ENCODE measurements at places on chromosomes 5 and 9.

DNA sequence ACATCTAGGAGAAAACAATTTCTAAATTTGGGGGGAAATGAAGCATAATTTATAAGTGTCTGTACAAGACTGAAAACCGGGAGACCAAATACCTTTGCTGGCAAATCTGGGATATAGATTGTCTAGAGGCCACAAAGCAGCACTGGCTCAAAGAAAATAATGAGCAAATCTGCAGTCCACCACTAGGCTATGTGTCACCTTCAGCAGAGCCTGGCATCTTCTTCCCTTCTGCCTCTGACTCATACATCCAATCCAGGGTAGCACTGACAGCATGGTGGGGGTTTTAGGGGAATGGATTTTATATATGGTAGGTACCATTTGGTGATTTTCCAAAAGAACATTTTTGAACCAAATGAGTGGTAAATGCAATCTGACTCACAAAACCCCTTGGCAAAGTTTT lies 12.8 kb downstream of the FAM81B start:
- DNase-seq: no peak

GRCh38 chr5:143086908-143087637 lies 316.4 kb downstream of the NR3C1 start:
- no peak for DNase-seq

GRCh38 chr5:90747693-90748092 lies 189.1 kb downstream of the ADGRV1 start:
- no peak for DNase-seq

GRCh38 chr5:132466433-132467286 lies 23.9 kb downstream of the IRF1 start:
- DNase-seq: peak; percentile 82

DNA sequence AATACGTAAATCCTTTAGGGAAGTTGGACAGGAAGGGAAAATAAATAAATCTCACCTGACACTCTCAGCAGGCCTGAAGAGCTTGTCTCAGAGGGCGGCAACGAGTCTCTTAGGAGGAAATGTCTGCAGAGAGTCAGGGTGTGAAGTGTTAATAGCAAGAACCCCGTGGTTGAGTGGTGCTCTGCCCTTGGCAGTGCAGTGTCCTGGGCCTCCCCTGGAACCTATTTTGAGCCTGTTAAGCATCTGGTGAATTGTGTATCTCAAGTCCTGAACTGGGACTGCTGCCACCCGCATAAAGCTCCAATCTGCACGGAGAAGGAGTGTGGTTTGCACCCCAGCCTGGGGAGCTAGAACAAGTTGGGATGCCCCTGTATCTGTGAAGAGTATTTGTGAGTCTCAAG lies 211.8 kb downstream of the GOLPH3 start:
- no peak for DNase-seq

GRCh38 chr9:94061864-94062263 lies 22.4 kb upstream of the PTPDC1 start:
- no peak for DNase-seq

DNA sequence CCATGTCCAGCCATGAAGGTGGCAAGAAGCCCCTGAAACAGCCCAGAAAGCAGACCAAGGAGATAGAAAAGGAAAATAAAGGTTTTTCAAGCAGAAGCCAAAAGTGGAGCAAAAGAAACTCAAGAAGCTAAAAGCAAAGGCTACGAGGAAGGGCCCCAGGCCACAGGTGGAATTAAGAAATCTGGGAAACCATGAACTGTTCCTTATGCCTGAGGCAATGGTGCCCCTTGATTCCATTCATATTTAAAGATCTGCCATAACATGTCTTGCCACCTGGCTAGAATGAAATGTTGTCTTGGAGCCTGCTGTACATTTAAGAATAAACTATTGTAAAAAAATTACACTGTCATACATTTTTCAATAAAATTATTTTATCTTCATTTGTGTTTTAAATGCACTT lies 59.5 kb upstream of the TARS1 start:
- DNase-seq: no peak

DNA sequence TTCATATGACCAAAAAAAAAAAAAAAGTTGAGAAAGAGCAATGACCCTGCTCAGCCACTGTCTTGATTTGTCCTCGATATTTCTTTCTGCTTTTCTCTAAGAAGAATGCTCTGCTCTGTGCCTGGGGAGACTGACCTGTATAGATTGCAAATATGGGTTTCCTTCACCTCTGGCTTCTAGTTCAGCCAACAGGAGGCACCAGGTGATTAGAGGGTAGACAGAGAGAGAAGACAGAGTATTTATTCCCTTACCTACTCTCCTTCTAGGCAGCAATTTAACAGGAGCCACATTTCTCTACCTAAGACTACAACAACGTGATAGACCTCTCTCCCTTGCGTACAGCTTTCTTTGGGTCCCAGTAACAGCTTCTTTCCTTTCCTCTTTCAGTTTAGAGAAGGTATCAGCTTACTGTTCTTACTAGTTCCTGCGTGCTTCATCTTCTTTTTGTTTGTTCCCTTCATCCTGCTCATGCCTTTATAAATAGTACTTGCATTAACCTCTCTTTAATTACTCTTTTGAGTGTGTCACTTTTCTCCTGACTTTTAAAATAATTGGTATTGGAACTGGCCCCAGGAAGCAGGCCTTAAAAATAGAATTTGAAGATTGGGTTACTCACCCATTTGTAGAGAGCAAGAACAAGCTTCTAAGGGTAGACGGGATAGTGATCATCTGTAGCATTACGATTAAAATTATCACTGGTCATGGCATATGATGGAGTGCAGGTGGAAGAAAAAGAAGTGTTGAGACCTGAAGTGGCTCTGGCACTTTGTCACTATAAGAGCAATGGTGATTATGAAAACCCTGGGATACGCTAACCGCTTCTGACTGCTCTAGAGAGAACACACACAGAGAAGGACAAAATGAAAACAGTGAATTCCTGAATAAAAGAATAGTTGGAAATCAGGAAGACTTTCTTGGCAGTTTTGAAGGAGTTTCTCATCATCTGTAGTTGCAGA lies 161.2 kb upstream of the FSTL4 start:
- DNase-seq: no peak

GRCh38 chr9:6557883-6558616 lies 87.5 kb downstream of the GLDC start:
- DNase-seq: no peak

- DNase-seq: no peak
Measured at GRCh38 chr9:15743512-15743911, 190.7 kb downstream of the CCDC171 start.

DNA sequence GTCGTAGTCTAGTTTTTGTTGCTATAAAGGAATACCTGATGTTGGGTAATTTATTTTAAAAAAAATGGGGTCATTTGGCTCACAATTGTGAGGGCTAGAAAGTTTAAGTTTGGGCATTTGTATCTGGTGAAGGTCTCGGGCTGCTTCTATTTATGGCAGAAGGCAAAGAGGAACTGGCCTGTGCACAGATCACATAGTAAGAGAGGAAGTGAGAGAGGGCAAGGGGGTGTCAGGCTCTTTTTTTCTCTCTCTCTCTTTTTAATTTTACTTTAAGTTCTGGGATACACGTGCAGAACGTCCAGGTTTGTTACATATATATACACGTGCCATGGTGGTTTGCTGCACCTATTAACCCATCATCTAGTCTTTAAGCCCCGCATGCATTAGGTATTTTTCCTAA lies 453.3 kb downstream of the DIRAS2 start:
- DNase-seq: no peak

DNA sequence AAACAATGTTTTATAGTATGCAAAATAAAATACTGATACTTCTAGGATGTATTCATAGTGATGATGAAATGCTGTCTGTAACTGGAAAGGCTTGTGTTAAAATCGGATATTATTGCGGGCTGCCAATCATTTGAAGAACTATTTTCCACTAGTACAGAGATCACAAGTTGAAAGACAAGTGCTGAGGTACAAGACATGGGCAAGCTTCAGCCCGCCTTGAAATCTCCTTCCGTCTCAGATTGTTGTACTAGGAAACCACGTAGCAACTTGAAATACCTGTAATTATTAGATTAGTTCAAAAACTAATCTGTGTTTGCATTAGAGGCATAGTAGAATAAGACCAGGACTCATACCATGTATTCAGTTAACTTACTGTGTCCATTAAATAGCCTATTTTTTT lies 218.2 kb downstream of the ARHGEF28 start:
- no peak for DNase-seq

- no peak for DNase-seq
Measured at GRCh38 chr9:9142001-9142400, 1342.4 kb upstream of the DMAC1 start.

GRCh38 chr9:129773262-129774048 lies 20.6 kb upstream of the PTGES start:
- DNase-seq: no peak

GRCh38 chr5:179345433-179346321 lies at the start of gene ADAMTS2:
TSS of gene ADAMTS2 (minus strand) at chr5:179345461. CDS start at chr5:179345328, 133 bp downstream.
- no peak for DNase-seq

DNA sequence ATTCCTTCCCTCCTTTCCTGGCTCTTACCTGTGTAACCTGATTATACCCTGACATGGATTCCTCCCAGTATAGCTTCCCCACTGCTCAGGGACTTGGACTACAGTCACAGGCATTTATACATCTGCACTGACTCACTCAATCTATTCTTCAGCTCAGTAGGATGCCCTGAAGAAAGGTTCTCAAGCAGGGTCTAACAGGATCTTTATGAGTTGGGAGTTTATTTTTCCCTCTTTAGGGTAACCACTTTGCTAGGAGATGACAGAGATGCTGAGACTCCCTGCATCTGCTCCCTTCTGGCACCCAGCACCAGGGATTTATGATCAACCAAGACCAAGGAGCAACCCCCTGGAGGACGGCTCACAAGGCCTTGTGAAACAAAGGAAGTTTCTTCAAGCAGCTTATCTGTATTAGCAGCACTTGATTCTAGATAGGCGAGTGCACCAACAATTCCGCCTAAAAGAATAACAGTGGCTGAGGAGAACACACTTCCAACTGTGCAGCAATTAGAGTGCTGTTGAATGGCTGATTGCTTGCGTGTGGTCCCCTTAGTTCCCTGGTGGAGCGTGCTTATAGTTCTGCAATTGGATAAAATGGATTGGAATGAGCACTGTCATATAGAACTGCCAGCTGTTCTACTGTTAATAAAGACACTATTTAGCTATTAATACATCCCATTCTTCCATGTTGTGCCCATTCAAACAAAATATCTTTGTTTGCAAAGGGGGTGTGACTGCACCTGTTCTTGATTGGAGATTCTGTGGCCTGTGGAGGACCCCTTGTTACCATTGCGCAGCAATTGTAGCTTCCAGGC lies 482.6 kb downstream of the ZNF608 start:
- no peak for DNase-seq

DNA sequence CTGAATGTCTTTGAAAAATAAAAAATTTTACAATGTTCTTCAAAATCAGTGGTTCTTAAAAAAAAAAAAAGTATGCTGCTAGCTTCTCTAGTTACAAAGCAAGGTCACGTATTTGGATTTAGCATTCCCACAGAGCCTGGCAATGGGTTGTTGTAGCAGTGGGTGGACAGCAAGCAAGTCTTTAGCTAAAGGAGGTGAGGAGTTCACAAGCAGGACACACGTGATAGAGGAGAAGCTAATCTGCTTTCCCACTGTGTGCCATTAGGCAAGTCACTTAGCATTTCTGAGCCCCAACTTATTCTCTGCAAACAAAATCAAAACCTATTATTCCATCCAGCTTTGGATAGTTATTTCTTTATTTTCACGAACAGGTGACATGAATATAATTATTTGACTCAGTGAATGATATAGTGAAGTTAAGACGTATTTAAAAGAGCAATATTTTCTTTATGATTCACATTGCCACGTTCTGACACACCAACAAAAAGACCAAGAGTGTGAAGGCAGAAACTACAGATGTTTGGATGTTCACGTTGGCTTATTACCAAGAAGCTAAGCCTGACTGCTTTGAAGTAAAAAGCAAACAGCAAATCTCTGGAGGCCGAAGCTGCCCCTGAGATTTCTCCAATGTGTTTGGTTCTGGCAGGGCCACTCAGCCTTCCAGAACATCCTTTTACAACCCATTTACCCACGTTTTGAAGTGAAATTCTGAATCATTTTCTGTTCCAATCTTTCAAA lies 612.1 kb upstream of the CDH6 start:
- no peak for DNase-seq

GRCh38 chr5:139403418-139403786 lies 487 bp downstream of the SPATA24 start:
- DNase-seq: no peak

- DNase-seq: no peak
Measured at GRCh38 chr5:6905423-6905822, 192.2 kb downstream of the TENT4A start.

DNA sequence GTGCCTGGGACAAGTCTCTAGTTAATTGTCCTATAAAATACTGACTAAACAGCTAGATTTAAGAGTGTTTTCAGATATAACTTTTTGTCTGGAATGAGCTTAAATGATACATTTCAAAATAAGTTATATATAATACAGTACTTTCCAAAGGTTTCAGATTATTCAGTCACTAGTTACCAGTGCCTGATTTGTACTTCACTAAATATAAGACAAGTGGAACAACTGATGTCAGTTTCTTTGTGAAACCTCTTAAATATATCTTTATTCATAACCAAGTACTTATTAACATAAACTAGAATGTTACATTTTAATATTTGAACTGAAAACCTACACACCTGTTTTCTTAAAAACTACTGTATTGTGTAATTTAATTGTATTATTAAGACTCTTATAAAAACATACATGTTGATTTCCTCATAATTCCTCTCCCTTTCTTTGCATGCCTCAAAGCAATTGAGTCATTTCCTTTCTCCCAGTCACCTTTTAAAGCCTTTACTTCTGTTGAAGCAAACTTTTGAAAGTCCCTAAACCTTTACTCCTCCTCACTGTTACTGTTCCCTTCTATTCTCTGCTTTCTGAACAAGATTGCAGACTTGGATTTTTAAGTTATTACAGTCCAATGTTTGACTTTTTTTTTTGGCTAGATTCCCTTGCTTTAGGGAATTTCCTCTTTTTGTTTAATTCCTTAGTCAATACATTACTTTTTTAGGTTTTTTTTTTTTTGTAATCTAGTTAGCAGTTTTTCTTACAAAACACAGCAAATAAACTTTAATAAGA lies 8.7 kb upstream of the SEMA6A start:
- no peak for DNase-seq

DNA sequence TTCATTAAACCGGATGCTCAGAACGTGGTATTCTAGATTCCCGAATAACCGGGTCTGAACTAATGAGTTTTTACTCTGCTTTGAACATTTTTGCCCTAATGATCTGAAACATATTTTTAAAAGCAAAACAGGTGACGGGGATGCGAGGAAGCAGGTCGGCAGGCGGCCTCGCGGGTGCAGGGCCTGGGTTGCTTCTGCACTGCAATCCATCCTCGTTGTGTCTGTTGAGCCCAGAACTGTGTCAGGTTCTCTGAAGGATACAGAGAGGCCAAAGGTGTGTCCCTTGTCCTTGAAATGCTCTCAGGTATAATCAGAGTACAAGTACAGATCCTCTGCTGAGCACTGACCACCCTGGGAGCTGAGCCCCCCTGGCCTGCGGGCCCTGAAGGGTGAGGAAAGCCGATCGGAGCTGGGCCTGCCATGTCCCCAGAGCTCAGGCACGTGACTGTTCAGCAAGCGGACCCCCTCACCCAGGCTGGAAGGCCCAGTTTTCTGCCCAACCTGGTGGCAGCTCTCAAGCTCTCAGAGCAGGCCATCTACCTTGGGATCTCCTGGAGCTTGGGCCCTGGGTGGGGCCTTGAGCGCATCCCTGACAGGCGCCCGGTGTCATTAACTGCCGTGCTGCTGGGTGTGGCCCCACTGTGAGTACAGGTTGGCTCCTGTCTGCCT lies 151.8 kb downstream of the OLFM1 start:
- DNase-seq: no peak

GRCh38 chr5:109953761-109954160 lies 264.0 kb downstream of the MAN2A1 start:
- no peak for DNase-seq
